Mesothelial cell of epicardium (in vitro differentiated cells): ENCODE measurements at places on chromosomes 13 and 19. TPM values are rescaled to one million over a fixed set of nuclear protein-coding genes. Genes with fewer than 3 reads are reported as not detected.

CLDN10 gene
- 1.1 to 2.0 TPM (median 1.5 TPM) in 3 replicates for total RNA-seq

SHC2 gene
- 85.1 to 91.0 TPM (median 86.4 TPM) in 3 replicates for total RNA-seq

PRMT1 gene
- total RNA-seq: 273 to 283 TPM (median 280 TPM) in 3 replicates

ADGRE1 gene
- total RNA-seq: not detected in 3 replicates

C5AR1 gene
- total RNA-seq: 0.47 to 1.2 TPM (median 0.98 TPM) in 3 replicates

GRCh38 chr19:56158170-56158757 lies 17.2 kb downstream of the ZNF444 start:
- H3K27ac ChIP-seq: no peak overlapping the region
- DNase-seq: no peak
- peaks cover 35% of the 10 kb centered on the region for H3K36me3 ChIP-seq
- H3K4me1 ChIP-seq: peaks cover 2% of the 10 kb centered on the region

DNA sequence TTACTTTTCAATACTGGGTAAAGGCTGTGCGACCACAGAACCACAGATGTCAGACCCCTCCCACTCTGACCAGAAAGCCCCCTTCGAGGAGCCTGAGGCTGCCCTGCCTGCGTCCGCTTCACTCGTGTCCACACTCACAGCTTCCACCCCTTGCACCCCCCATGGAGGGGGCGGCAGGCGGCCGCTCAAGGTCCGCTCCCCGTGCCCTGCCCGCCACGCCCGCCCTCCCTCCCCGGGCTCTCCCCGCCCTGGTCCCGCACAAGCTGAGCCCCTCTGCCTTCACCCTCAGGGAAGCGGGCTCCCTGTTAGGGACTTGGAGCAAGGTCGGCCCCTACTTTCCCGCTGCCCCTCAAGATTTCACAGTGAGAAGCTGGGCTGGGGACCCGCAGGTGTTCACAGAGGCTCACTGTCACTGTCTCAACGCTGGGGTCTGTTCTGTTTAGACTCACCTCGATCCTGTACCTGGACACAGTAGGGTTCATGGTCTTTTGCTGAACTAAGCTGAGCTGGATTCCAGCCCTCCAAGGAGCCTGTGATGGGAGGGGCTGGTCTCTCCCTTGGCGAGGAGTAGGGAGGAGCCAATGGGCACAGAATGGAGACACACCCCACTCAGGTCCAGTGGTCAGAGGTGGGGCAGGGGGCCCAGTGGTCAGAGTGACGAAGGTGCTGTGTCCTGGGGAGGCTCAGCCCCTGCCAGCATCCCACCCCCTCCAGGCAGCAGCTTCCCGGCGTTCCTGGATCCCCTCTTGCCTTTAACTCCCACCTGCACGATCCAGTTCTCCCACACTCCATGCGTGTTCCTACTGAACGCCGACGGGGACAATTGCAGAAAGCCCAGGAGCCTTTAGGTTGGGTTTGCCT lies 69.5 kb downstream of the SPACA7 start:
- H3K4me1 ChIP-seq: no peaks in the 10 kb centered on the region
- H3K4me3 ChIP-seq: no peak overlapping the region
- H3K27me3 ChIP-seq: peaks cover 58% of the 10 kb centered on the region
- H3K27ac ChIP-seq: no peak overlapping the region
- H3K36me3 ChIP-seq: no peaks in the 10 kb centered on the region
- DNase-seq: no peak

GRCh38 chr13:20989656-20990321 lies 71.6 kb downstream of the LATS2 start:
- no peaks in the 10 kb centered on the region for H3K4me1 ChIP-seq
- no peak for DNase-seq
- H3K27ac ChIP-seq: no peak overlapping the region
- no peaks in the 10 kb centered on the region for H3K27me3 ChIP-seq
- no peak overlapping the region for H3K4me3 ChIP-seq

DNA sequence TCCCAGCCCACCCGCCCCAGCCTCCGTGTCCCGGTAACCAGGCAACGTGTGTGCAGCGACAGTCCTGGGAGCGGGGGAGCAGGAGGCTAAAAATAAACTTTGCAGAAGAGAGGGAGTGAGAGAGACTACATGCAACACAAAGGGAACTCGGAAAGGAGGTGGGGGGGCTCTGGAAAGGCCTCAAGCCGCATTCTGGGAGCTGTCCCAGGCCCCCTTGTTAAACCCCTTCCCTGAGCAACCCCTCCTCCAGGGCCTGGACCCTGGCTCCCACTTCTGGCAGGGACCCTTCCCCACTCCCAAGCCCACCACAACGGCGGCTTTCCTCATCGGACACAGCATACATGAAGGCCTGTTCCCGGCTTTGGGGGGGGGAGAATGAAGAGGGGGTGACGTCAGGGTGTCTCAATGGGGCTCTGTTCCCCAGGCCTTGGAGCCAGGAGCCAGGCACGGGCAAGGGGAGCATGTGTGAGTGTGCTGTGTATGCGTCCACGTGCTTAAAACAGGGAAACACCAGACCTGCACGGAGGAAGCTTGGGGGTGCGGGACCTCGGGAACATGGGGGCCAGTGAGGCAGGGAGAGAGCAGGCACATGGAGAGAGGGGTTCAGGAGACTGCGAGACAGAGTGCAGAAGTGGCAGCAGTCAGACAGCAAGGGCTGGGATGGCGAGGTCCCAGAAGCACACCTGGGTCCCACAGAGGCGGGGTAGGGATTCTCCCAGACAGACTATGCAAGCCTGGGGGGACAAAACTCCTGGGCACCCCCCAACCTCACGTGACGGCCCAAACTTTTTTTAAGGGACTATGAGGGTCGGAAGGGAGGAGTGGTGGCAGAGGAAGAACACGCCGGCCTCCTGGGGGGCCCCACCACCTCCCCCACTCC lies 2.3 kb downstream of the ERF start:
- H3K36me3 ChIP-seq: peaks cover 4% of the 10 kb centered on the region
- no peaks in the 10 kb centered on the region for H3K27me3 ChIP-seq
- H3K4me3 ChIP-seq: peak overlapping the region; percentile 88
- H3K4me1 ChIP-seq: peaks cover 29% of the 10 kb centered on the region
- H3K27ac ChIP-seq: peak overlapping the region; percentile 96
- no peak for DNase-seq

DNA sequence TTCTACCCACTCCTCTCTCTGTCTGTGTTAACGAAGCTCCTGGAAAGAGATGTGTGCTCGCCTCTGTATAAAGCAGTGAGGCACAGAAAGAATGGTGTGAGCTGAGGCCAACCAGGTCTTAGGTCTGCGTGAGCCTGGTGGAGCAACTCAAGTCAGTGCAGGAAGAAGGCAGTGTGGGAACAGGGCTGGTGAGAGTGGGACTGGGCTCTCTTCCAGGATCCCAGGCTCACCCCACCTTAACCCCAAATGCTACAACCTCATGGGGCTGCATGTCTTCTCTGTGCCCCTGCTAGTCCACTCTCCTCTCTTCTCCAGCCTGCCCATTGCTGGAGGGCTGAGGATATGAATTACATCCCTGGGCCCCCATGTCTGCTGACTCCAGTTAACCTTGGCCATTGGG lies 127.4 kb downstream of the DCT start:
- no peak for DNase-seq
- no peak overlapping the region for H3K27ac ChIP-seq
- peaks cover 30% of the 10 kb centered on the region for H3K36me3 ChIP-seq
- no peaks in the 10 kb centered on the region for H3K27me3 ChIP-seq
- no peak overlapping the region for H3K4me3 ChIP-seq
- peaks cover 3% of the 10 kb centered on the region for H3K4me1 ChIP-seq

- H3K4me1 ChIP-seq: peaks cover 14% of the 10 kb centered on the region
- no peaks in the 10 kb centered on the region for H3K27me3 ChIP-seq
- H3K36me3 ChIP-seq: no peaks in the 10 kb centered on the region
- no peak for DNase-seq
Observed at GRCh38 chr19:14575428-14575980, 3.6 kb upstream of the NDUFB7 start.

- peaks cover 6% of the 10 kb centered on the region for H3K36me3 ChIP-seq
- no peak for DNase-seq
- H3K4me3 ChIP-seq: no peak overlapping the region
- no peaks in the 10 kb centered on the region for H3K4me1 ChIP-seq
- no peak overlapping the region for H3K27ac ChIP-seq
- no peaks in the 10 kb centered on the region for H3K27me3 ChIP-seq
Observed at GRCh38 chr13:34391076-34391475, 551.0 kb upstream of the NBEA start.

- no peaks in the 10 kb centered on the region for H3K4me1 ChIP-seq
- H3K4me3 ChIP-seq: no peak overlapping the region
- H3K36me3 ChIP-seq: peaks cover 17% of the 10 kb centered on the region
Observed at GRCh38 chr19:4504297-4504701, 14.0 kb downstream of the PLIN4 start.

DNA sequence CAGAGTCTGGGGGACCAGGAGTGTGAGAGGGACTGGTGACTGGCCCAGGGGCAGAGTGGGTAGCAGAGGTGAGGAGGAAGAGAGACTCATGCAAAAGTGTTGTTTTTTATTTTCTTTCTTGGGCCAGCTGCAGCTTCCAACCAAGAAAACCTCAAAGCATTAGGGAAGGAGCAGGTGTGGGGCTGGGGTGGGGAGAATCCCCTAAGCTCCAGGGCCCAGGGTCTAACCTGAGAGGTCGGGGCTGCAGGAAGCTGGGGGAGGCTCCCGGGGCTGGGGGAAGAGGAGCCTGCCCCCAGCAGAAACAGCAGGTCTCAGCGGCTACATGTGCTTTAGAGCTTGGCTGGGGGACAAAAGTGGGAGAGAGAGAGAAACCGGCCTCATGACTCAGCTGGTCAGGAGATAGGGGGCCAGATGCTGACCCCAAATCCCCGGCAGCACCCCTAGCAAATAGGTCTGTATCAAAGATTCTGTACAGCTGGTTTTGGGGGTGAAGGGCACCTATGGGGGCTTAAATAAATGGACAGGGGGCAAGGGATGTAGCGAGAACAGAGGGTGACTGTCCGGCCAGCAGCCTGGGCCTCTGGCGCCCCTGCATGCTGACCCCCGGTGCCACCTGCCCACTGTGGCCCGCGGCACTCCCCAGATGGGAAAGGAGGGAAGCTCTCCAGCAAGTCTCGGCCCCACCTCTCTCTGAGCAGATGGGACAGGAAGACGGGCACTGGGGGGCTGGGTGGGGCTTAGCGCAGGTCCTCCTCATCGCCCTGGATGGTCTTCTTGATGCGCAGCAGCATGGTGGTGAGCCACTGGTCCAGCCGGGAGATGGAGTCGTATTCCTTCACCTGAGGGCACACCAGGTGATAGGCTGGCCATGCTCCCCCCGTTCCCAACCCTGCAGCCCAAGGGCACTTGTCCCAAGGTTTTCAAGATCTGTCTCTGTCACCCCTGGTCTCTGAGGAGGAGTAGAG lies 3.8 kb upstream of the KPTN start:
- DNase-seq: no peak
- peaks cover 7% of the 10 kb centered on the region for H3K4me1 ChIP-seq
- H3K27me3 ChIP-seq: no peaks in the 10 kb centered on the region
- no peak overlapping the region for H3K27ac ChIP-seq
- H3K4me3 ChIP-seq: no peak overlapping the region

GRCh38 chr13:102978168-102978567 lies 88.0 kb downstream of the SLC10A2 start:
- H3K27me3 ChIP-seq: peaks cover 6% of the 10 kb centered on the region
- peaks cover 31% of the 10 kb centered on the region for H3K4me1 ChIP-seq
- no peak overlapping the region for H3K27ac ChIP-seq

DNA sequence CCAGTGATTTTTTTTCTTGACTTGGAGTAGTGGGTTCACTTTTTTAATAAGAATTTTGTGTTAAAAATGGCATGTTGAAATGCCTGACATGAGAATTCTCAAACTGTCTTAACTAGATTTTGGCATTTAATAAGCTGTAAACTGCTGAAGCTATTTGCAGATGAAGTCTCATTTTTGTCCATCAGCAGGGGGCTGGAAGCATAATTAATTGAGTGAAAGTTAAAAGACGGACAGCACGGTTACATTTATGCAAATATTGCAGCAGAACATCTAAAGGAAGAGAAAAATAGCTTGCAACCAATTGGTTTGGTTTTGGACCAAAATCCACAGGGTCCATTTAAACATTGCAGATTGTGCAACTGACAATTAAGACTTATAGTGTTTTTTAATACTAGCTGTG lies 837.3 kb upstream of the KLHL1 start:
- DNase-seq: no peak
- no peaks in the 10 kb centered on the region for H3K27me3 ChIP-seq
- H3K36me3 ChIP-seq: no peaks in the 10 kb centered on the region
- H3K4me1 ChIP-seq: no peaks in the 10 kb centered on the region

GRCh38 chr19:55082020-55082851 lies 6.6 kb downstream of the EPS8L1 start:
- peaks cover 66% of the 10 kb centered on the region for H3K27me3 ChIP-seq
- no peak overlapping the region for H3K4me3 ChIP-seq

- H3K27ac ChIP-seq: no peak overlapping the region
- DNase-seq: peak; percentile 60
- H3K4me3 ChIP-seq: peak overlapping the region; percentile 66
Observed at GRCh38 chr19:9914315-9915207, 21.8 kb downstream of the OLFM2 start.

- no peak for DNase-seq
- H3K4me3 ChIP-seq: peak overlapping the region; percentile 92
- H3K27ac ChIP-seq: peak overlapping the region; percentile 91
- no peaks in the 10 kb centered on the region for H3K27me3 ChIP-seq
- peaks cover 28% of the 10 kb centered on the region for H3K4me1 ChIP-seq
Observed at GRCh38 chr19:3506384-3507340, 551 bp downstream of the FZR1 start.

DNA sequence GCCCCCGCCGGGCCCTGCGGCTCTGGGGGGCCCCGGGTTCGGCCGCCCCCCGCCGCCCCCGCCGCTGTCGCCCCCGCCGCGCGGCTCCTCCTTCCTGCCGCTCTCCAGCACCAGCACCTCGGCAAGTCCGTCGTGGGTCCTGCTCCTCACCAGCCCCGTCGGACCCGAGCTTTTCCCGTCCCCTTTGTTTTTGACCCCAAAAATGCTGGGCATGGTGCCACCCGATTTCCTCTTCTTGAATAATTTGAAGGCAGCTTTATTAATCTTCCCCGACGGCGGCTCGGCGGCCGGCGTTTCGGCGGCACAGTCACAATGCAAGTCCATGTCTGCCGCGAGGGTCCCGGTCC lies 945 bp downstream of the AMER2 start:
- H3K27me3 ChIP-seq: peaks cover 65% of the 10 kb centered on the region
- H3K27ac ChIP-seq: peak overlapping the region; percentile 58
- H3K36me3 ChIP-seq: no peaks in the 10 kb centered on the region
- peaks cover 14% of the 10 kb centered on the region for H3K4me1 ChIP-seq

DNA sequence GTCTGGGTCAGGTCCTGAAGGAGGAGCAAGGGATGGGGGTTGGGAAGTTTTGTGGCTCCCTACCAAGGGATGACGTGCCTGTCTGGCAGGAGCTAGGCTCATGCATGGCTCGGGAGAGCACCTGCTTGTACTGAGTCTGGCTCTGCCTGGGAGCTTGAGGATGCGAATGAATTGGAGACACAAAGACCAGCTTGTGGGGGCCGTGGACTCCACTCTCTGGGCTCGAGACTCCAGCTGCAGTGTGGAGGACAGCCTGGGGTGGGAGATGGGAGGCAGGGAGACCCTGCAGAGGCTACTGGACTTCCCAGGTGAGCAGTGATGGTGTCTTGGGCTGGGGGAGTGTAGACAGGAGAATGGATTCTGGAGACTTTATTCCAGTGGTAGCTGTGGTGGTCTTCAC lies 15.2 kb upstream of the URI1 start:
- H3K4me3 ChIP-seq: no peak overlapping the region
- H3K27ac ChIP-seq: no peak overlapping the region
- no peaks in the 10 kb centered on the region for H3K4me1 ChIP-seq
- no peak for DNase-seq
- H3K36me3 ChIP-seq: no peaks in the 10 kb centered on the region
- H3K27me3 ChIP-seq: peaks cover 5% of the 10 kb centered on the region

- peaks cover 15% of the 10 kb centered on the region for H3K27me3 ChIP-seq
- peak within 1 kb of the TSS; percentile 74 for H3K4me3 ChIP-seq
- DNase-seq: peak; percentile 71
- H3K36me3 ChIP-seq: no peaks in the 10 kb centered on the region
- H3K4me1 ChIP-seq: peaks cover 4% of the 10 kb centered on the region
Observed at GRCh38 chr19:17448131-17448967, at the start of gene TMEM221. Gene TMEM221, minus strand, starts transcription at chr19:17448668. Its CDS starts 206 bp downstream, at chr19:17448462.
